ENCODE measurements at places on chromosomes 4 and X.

DNA sequence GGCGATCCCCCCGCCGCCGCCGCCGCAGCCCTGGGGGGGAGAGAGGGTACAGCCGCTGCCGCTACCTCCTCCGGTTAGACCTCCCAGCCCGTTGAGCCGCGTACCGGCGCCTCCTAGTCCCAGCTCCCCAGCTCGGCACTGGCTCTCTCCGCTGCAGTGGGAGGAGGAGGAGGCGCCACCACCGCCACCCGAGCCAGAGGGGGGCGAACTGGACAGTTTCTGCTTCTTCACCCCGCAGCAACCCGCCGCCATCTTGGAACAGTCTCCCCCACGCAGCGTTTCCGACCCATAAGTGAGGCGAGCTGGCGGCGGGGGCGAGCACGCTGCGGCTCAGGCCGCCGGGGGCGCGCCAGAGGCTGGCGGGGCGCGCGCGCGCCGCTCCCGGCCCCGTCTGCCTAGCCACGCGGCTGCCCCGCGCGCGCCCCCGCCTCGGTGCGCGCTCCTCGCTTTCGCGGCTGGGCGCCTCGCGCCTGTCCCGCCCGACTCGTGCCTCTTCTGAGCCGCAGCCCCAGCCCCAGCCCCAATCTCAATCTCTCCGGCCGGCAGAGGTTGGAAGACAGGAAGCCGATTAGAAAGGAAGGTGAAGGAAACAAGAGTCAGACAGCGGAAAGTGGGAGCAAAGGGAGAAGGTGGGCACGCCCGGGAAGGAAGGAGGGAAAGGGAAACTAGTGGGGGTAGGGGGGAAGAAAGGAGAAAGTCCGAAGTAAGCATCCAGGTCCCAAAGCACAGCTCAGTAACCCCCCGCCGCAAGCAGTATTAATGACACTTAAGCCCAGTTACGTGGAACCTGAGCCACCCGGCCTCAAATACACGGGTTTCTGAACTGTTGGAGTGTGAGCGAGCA, at the start of gene AMMECR1:
Gene AMMECR1 (minus strand): TSS at position 266 of the 844 bp plus-strand sequence. CDS start 14 bp downstream, at position 252.
- peak; percentile 40 for DNase-seq

DNA sequence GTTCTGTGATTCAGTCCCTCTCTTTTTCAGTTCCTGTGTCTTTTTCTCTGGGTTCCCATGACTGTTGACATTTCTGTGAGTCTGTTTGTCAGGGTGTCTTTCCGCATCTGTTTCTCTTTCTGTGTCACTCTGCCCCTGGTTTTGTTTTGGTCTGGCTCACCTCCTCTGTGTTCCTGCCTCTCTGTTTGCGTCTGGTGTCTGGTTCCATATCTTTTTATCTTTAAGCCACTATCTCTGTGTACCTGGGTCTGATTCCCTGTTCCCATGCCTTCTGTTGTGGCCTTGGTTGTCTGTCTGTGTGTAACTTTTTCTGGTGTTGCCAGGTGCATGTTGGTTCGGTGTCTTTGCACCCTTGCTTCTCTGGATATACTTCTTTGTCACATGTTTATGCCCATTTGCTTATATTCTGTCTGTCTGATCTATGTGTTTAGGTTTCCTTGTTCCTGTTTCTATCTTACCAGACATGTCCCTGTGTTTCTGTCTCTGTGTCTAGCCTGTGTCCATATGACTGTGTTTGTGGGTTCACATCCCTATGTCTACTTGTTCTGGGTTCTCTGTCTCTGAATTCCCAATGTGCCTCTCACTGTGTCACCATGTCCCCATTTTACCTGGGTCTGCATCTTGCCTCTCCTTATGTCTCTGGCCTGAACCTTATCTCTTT, 50.2 kb downstream of the ITIH6 start:
- DNase-seq, result no peak

GRCh38 chrX:111411557-111411956, 435 bp downstream of the DCX start:
- no peak for DNase-seq

DNA sequence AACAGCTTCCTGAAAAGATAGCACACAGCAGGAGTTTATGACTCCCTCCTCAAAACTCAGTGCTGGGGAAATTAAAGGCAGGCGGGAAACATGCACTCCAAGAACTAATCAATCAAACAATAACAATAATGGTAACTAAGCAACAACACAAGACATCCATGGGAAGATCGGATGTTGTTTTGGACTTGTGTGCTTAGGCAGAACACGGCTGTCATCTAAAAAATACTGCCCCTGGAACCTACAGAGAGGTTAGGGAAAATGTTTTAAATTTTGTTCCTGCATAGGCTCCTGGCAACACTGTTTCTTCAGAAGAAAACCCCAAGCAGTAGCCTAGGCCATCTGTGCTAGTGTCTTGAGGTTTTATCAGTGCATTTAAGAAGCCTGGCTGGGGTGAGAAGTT, 1378.2 kb downstream of the STIM2 start:
- no peak for DNase-seq

GRCh38 chr4:107854356-107855022, 29.8 kb downstream of the SGMS2 start:
- DNase-seq, result no peak

GRCh38 chr4:189304809-189305208, 635.9 kb upstream of the FRG1 start:
- DNase-seq, result no peak

GRCh38 chr4:53543561-53543960, 47.7 kb downstream of the LNX1 start:
- DNase-seq, result no peak

- no peak for DNase-seq
Observed at GRCh38 chr4:142846729-142847596, 862 bp upstream of the INPP4B start.

DNA sequence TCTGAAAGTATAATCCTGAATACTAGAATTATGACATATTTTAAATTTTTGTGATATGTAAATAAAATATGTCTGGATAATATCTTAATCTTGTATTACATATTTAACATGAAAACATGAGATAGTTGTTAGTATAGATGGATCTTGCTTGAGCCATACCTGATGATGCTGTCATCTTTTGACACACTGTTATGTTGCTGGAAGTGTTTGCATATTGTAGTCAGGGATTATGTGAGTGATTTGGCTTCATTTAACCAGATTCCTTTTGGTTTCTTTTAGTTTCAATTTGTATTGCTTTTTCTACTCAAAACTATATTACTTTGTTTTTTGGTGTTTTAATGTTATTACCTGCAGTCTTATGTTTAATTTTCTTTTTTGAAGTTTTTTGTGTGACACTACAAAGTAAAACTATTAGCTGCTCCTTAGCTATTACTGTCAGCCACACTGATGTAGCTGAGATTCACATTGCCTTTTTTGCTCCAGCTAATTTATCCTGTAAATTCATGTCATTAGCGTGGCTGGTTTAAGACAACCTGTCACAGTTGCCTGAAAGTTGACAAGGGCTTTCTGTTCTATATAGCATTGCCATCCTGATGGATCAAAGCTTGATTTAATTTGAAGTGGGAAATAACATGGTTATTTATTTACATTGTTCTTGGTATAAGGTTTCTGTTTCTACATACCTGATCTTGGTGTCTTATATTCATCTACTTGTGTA, 33.7 kb downstream of the METAP1 start:
- DNase-seq, result no peak

DNA sequence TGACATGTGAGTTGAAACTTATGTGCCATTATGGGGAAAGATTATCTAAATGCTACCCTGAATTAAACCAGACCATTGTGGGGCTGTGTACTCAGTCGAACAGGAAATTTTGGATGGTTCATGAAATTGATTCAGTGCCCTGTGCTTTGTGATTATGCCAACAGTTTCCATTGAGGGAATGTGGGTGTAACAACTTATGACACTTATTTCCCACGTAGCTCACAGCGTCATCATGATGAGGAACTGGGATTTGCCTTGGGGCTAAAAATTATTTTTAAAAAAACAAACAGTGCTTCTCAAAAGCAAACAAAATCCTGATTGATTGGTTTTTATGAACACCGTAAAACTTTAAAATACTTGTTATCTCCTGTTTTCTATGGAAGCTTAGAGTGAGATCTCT, 8.3 kb upstream of the CLTRN start:
- DNase-seq, result no peak

- DNase-seq, result peak; percentile 9
Observed at GRCh38 chr4:184819786-184820185, 6.0 kb downstream of the ACSL1 start.

DNA sequence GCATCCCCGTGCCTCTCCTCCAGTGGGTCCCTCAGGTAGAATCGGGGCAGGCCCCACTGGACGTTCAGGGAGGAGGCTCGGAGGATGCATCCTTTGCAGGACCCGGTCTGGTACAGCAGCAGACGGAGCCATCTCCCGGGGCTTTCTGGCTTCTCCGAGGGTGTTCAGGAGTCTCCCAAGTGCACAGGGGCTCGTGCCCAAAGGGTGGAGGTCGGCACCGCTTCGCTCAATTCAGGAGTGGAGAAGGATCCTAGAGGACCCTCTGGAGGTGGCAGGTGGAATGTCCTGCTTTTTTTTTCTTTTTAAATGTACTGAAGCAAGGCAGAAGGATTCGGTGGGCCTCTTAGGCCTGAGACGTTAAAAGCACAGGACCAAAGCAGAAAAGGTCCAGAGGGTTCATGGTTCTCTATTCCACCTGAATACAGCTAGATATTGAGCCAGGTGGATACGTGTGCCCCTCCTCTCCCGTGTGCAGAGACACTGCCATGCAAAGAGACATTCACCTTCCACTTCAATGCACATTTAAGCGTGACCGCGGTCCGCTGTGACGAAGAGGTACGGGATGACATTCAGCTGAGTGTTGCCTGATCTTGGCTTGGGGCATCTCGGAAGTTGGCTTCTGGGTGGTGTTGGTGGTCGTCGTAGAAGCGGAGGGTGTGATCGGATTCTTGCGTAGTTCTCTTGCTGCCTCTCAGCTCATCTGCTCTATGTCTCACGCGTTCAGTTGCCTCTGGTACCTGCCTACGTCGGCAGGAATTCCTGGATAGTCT, 281.2 kb upstream of the AGTR2 start:
- no peak for DNase-seq

DNA sequence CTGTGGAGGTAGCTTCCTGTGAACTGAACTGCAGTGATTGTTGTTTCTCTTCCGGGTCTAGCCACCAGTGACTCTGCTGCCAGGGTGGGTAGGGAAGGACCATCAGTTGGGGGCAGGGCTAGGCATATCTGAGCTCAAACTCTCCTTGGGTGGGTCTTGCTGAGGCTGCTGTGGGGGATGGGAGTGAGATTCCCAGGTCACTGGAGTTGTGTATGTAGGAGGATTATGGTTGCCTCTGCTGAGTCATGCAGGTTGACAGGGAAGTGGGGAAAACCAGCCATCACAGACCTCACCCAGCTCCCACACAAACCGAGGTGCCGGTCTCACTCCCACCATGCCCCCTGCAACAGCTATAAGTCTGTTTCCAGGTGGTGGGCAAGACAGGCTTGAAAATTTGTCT, 1937.8 kb downstream of the PCDH7 start:
- DNase-seq, result no peak

DNA sequence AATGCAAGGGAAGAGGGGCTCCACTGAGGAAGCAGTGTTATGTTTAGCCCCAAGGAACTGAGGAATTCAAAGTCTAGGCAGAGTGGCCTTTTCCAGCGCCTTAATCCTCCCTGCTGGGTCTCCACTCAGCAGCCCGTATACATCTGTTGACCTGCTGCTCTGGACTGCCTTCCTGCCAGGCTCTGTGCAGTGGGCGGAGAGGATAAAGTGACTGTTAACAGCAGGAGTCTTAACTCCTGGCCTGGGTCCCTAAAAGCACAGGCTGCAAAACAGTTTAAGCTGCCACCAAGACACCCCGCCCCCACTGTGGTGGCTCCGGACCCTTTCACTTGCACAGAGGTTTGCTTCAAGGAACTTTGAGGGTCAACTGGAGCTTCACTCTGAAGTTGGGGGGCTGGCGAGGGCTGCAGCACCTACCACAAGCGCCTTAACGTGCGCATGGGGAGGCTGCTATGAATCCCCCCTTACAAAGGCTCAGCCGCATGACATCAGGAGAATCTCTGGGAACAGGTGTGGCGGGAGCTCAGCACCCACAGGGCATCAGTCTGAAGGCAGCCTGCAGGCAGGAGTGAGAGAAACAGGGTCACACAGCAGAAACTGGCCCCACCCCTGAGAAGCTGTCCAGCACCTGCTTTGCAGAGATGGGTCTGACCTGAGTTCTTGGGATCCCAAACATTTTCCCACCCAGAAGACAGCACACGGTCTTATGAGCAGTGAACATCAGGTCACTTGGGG, 358.2 kb upstream of the GATB start:
- no peak for DNase-seq

DNA sequence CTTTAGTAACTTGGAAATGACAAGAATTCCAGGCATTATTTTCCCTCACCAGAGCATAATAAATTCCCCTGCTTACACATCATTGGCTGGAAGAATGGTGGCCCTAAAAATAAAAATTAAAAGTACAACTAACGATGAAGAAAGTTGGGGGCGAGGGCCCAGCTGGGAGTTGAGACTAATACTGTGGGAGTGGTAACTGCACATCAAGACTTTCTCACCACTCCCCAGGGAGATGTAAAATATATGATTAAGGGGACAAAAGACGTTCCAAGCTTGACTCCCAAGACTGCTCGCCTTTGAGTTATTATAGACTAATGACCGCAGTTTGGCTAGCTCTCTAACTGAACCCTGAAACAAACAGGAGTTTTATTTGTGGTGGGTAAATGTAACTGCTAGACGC, 30.0 kb downstream of the SMIM31 start:
- no peak for DNase-seq

GRCh38 chrX:39808471-39808917, 289.3 kb downstream of the BCOR start:
- DNase-seq, result no peak

- no peak for DNase-seq
Observed at GRCh38 chrX:107581923-107582322, 46.4 kb upstream of the PRPS1 start.

DNA sequence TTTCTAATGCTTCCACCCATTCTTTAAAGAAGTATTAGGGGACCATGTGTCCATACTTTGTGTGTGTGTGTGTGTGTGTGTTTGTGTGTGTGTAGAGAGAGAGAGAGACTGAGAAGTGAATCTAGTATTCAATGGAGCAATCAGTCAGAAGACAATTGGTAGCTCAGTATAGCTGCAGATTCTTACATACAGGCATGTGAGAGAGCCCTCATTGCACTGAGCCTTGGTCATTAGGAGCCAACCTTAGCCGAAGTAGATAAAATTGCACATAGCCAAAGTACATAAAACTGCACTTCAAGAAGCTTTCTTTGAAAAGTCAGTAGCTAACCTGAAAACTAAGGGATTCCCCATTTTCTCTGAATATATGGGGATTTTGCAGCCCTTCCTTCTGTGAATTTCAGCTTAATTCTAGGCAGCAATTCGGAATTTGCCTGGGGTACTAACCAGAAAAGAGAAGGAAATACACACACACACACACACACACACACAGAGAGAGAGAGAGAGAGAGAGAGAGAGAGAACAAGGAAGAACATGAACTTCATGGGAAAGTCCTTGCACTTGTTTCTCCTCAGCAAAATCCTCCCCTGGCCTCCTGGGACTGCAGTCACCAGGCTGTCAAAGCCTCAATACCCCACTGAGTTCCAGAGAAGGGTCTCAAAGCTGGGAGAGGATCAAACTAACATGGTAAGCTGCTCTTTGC, 1.7 kb upstream of the PRDM8 start:
- peak; percentile 70 for DNase-seq

GRCh38 chr4:185359767-185360446, 35.8 kb downstream of the LRP2BP start:
- DNase-seq, result no peak

All from GF-D8 (cell line).